ENCODE measurements at places on chromosomes 7 and 10. TPM values are rescaled to one million over a fixed set of nuclear protein-coding genes. Genes with fewer than 3 reads are reported as not detected.

GRCh38 chr7:11208883-11209465, 235.3 kb downstream of the PHF14 start:
- DNase-seq = no peak

- DNase-seq = no peak
Observed at GRCh38 chr7:106768324-106768751, 96.7 kb upstream of the PIK3CG start.

DNA sequence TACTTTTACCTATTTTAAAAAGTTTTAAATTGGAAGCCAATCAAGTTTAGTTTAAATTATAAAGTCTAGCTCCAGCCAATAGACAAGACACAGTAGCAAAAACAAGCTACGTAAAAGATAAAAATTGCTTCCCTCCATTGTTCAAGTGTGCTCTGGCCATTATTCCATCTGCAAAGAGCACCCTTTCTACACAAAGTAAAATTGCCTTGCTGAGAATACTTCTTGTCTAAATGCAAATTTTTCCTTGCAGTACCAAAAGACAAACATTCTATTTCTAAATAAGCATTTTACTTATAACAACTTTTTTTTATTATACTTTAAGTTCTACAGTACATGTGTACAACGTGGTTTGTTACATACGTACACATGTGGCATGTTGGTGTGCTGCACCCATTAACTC, 75.9 kb upstream of the ZNF746 start:
- no peak for DNase-seq

DNA sequence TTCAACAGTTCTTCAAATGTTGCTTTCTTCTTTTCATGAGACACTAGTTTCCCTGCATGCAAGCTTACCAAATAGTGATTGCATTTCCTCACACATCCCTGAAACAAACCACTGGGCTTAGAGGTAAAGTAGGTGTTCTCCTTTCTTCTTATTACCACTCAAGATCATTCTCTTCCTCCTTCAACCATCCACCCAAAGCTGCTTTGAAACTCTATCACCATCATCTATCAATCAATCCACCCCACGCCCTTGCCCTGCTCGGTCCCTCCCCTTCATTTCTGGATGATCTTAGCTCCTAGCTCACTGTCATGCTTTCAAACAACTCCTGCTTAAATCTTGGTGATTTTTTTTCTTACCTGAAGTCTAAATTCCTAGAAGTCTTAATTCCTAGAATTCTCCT, 18.9 kb downstream of the HYCC1 start:
- DNase-seq = no peak

- no peak for DNase-seq
Observed at GRCh38 chr7:3367261-3367660, 66.2 kb downstream of the SDK1 start.

GRCh38 chr7:94355454-94355853, 39.2 kb upstream of the COL1A2 start:
- no peak for DNase-seq

Gene KEL
- 2.0 TPM for total RNA-seq

DNA sequence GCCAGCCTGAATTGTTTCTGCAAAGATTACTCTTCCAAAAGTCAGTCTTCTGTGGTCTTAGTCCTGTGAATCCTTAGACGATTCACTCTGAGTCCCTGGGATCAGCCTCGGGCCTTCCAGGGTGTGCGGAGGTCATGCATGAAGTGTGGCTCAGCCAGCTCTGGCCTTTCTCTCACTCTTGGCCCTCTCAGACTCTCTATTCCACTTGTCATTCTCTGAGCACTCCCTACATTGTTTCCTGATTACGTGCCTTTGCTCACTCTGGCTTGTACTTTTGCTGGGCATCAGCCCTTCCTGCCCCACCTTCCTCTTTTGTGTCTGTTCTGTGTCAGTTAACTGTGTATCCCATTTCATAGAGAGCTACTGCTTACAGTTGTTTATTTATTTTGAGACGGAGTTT, 36.0 kb downstream of the CCNY start:
- DNase-seq = peak; percentile 74

GRCh38 chr10:110857265-110858171, 14.2 kb upstream of the PDCD4 start:
- DNase-seq = peak; percentile 73

- no peak for DNase-seq
Observed at GRCh38 chr7:35734001-35734483, 39.1 kb upstream of the HERPUD2 start.

DNA sequence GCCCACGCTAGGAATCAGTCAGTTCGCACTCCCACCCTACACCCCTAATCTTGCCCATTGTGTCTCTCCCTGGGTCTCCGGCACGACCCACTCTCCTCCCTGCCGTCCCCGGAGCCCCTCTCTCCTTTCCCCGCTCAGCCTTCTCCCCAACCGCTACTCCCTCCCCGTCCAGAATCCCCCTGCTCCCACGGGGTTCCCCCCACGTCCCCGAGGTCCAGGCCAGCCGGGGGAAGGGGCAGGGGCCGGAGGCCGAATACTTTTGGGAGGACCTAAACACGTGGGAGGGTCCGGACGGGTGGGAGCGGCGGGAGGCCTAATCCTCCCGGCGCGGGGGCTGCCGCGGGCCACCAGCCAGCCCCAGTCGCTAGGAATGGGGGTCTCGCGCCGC, 560 bp downstream of the RARRES2 start:
- DNase-seq = no peak

DNA sequence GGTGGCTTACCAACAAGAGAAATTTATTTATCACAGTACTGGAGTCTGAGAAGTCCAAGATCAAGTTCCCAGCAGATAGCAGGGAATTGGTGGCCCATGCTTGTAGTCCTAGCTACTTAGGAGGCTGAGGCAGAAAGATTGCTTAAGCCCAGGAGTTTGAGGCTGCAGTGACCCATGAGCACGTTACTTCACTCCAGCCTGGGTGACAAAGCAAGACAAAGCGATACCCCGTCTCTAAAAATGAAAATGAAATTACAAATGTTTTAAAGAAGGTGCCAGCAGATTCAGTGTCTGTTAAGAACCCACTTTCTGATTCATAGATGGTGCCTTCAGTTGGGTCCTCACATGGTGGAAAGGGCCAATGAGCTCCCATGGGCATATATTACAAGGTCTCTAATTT, 20.6 kb upstream of the ARHGAP12 start:
- DNase-seq = no peak

DNA sequence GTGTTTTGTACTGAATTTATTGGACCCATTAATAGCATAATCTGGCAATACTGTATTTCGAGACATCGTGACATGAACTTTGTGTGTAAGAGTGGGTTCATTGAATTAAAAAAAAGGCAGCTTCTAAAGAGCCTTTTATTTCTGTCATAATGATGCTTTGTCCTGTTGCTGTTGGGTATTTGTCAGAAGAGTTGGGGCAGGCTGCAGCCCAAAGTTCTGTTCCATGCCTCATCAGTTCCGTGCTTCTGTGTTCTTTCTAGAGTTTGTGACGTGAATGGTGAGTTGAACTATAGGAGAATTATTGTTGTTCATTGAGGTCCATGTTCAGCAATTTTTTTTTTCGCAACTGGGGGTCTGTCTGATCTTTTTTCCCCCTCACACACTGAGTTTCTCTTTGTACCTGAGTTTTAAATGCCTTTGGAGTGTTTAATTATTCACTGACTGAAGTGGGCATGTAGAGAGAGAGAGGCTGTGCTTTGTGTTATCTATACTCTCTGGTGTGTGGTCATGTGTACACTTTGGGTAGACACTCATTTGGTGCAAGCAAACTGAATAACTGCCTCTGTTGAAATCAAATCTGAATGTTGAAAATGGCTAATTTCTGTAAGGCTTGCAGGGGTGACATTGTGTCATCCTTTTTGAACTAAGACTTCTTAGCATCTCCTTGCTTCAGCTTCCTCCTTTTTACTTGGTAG, 69.8 kb downstream of the ADD3 start:
- DNase-seq = no peak

Gene CPVL
- 182 TPM for total RNA-seq

GRCh38 chr10:44805466-44806210, 105.5 kb upstream of the TMEM72 start:
- DNase-seq = peak; percentile 22

DNA sequence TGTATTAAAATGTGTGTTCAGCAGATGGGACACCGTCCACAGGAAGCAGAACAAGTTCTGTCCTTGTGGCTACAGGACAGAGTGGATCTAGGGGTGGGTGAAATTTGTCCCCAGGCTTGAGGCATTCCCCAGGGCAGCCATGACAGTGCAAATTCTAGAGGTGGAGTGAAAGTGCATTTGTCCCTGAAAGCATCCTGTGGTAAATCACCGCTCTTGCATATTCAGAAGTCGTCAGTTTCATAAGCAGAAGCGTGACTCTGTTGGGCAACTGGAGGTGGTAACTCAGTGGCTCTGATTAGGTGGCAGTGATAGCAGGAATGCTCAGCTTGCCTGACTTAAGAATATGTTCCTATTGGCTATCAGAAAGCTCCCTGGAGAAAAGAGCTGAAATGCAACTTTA, 96.6 kb downstream of the SNX10 start:
- DNase-seq = no peak

- no peak for DNase-seq
Observed at GRCh38 chr7:154577141-154577873, 425.6 kb downstream of the PAXIP1 start.

DNA sequence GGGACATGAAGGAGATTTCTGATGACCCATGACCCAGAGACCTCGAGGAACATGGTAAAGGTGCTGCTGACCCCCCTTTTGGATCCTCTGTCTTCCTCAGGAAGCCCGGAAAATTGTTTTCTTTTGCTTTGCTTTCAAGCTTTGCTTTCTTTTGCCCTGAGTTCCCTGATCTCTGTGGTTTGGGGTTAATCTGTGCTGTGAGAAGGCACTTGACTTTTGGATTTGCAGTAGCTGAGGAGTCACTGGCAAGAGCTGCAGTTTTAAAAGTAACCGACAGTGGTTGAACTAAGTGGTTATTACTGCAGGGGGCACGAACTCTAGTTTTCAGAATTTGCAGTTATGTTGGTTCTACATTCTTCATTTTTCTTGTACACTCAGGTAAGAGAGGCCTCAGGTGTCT, 53.0 kb downstream of the PDZD8 start:
- peak; percentile 3 for DNase-seq

DNA sequence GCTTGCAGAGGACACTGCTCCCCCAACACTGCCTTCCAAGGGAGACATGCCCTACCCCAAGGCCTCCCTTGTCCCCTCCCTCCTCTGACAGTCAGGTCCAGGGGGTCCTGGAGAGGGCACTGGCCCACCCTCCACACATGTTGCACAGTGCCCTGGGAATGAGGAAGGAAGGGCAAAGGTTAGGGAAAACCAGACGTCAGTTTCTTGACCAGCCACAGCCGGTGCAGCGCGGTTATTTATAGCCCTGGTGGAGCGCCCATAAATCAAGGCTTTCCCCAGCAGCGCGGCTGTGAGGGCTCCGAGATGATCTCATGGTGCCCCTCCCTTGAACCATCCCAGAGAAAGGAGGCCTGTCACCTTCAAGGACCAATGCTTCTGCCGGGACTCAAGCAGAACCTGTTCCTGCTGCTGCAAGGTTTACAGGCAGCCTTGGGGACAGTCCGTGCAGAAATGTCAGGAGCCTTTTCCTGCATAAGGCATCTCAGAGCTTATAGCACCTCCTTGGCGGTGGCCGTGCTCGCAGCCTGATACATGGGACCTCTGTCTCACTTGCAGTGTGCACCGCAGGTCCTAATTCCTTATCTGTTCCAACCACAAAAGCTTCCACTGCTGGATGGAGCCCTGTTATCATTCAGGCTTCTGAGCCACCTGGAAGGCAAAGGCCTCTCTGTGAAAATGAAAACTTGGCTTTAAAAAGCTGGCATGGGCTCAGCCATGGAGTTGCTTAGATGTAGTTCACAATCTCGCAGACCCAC, 127.3 kb downstream of the LHPP start:
- DNase-seq = peak; percentile 57

Gene AGR2
- total RNA-seq = 4.1 TPM

Gene NPC1L1
- not detected for total RNA-seq

Gene LRIT1
- not detected for total RNA-seq

Gene BTBD16
- total RNA-seq = not detected

Gene ACTA2
- total RNA-seq = 69.1 TPM

Gene PHYH
- 74.0 TPM for total RNA-seq

GRCh38 chr7:36039243-36039642, 113.8 kb upstream of the EEPD1 start:
- DNase-seq = no peak

Gene C7orf33
- not detected for total RNA-seq

- DNase-seq = no peak
Observed at GRCh38 chr10:5089865-5090264, 4.3 kb upstream of the AKR1C3 start.

GRCh38 chr7:96998744-96999143, 6.6 kb upstream of the DLX6 start:
- no peak for DNase-seq

Gene MYO3A
- 1.6 TPM for total RNA-seq

- no peak for DNase-seq
Observed at GRCh38 chr10:1529806-1530413, 207.4 kb downstream of the ADARB2 start.

DNA sequence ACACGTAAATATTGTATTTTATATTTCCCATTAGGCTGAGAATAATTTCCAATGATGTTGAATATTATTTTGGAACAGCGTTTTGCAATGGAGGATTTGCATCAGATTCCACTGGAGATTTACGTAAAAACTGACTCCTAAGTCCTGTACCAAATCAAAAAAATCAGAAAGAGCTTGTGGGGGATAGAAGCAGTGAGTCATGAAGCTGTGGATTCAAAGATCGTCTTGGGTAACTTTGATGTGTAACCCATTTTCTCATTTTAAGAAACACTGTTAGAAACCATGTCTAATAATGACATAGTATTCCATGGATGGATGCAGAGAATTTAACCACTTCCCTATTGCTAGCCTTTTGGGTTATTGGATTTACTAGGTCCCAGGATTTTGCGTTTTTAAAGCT, 158.6 kb downstream of the INHBA start:
- no peak for DNase-seq

DNA sequence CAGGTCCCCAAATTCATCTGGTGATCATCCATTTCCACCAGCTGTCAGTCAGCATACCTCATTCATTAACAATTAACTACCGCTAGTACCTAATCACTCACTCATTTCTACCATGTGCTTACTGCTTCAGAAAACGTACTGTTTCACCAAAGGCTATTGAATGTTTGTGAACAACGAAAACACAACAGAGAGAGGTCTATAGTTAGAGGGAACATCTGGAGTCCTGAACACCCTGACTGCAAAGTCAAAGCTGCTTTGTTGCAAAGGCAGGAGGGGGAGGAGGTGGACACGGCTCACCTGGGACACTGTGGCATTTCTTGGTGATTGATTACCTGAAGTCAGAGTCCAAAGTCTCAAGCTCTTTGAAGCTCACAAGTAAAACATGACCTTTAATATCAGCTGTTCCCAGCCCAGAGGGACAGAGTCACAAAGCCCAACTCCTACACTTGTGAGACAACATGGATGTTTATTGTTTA, 342.3 kb upstream of the ADARB2 start:
- no peak for DNase-seq

DNA sequence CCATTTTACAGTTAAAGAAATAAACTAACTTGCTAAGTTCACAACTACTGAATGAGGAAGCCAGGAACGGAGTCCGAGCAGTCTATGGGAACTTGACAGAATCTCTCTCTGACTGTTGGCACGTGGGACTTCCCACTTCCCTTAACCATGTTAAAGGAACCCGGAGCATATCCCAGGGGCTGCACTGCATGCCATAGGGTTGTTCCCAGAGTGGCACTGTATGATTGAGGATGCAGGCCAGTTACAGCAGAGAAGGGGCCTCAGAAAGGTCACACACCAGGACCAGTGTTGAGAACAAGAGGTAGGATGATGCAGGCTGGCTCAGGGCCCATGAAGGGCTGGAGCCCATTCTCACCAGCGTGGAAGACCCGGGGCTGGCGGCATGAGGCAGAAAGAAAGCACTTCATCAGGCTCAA, 201.8 kb downstream of the NSUN6 start:
- DNase-seq = no peak
